ENCODE measurements at places on chromosomes 6 and 20.

DNA sequence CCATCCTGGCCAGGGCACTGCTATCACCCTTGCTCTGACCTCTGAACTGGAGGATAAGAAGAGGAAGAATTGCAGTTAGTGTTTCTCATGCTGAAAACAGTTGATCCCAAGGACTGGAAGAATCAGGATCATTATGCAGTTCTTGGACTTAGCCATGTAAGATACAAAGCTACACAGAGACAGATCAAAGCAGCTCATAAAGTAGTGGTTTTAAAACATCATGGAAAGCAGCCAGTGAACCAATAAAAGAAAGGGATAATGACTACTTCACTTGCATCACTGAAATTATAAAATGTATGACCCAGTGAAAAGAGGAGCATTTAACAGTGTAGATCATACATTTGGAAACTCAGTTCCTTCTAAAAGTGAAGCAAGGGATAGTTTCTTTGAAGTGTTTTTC is 47.7 kb downstream of the DNAH8 start:
- DNase-seq: no peak

- DNase-seq: no peak
These were observed 8.7 kb upstream of the RAMACL start for GRCh38 chr6:166595061-166595780.

DNA sequence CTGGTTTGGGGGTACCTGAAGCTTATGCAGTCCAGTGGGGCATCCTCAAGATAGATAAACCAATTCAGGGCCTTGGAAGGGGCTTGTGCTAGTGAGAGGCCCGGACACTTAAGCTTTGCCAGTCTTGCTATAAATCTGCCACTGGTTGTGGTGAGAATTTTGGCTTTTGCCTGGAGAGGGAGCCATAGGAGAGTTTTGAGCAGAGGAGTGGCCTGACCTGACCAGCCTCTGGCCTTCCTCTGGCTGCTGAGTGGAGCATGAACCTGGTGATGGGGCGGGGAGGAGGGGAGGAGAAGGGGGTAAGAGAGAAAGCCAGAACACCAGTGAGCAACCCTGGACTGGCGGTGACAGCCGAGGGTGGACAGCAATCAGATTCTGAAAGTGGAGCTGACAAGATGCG is 7.1 kb downstream of the TMEM74B start:
- no peak for DNase-seq

DNA sequence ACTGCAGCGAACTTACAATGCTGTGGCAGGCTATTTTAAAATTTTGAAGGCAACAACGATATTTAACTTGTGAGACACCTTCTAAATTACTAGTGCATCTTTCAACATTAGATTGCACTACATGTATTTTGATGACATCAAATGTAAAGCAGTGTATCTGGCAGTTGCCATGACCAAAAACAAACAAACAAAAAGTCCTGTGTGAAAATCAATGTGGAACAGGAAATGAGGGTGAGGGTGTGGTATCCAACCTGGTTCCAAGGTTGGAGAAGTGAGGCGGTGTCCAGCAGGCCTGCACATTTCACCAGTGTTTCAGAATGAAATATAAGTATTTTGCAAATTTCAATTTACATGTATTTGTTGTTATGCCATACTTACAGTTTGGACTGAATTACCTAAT is 112.0 kb downstream of the LAMP5 start:
- DNase-seq: no peak

- no peak for DNase-seq
These were observed 13.2 kb downstream of the SNHG17 start for GRCh38 chr20:38421915-38422314.

DNA sequence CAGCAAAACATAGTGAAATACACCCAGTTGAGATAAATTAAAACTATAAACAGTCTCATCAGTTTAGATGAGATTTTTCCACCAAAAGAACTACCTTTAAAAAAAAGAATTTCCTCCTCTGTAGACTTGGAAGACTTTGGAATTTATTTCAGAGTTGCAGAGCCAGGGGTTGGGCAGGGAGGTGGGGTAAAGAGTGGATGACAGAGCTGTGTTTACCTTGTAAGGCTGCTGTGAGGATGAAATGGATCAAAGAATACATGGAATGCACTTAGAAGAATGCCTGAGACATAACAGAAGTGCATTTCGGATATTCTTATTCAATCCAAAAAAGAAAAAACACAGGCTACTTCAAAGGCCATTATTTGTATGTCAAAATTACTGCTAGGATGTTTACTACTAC is 6.4 kb upstream of the LY86 start:
- no peak for DNase-seq

GRCh38 chr6:16733085-16733484 is 28.2 kb downstream of the ATXN1 start:
- no peak for DNase-seq

DNA sequence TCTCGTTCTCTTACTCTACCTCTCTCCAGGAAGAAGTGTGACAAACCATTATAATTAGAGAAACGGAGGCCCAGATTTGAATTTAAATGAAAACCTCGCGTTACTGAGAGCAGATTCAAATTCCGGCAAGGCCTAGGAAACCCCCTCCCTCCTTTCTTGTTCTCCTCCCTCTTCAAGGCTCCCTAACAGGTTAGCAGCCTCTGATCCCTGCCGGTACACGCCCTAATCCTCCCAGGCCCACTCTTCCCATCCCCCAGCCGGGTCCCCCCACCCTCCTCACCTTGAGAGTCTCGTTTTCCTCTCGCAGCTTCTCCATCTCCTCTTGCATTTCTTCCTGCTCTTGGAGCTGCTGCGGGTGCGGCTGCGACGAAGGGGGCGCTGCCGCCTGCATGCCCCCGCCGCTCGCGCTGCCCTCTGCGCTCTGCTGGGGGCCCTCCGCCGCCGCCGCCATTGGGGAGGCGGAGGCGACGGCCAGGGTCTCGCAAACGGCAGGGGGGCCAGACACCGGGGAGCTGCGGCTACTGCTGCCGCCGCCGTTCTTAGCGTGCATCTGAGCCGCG is 3.8 kb downstream of the MTCL3 start:
- DNase-seq: peak; percentile 34

GRCh38 chr6:150299873-150300485 is 68.8 kb upstream of the IYD start:
- DNase-seq: no peak
